Motor neuron (in vitro differentiated cells): ENCODE measurements at places on chromosomes 12 and 14. TPM values are rescaled to one million over a fixed set of nuclear protein-coding genes. Genes with fewer than 3 reads are reported as not detected.

KRT74 gene
- not detected in 2 replicates for total RNA-seq

KRT3 gene
- total RNA-seq = not detected in 2 replicates

DNA sequence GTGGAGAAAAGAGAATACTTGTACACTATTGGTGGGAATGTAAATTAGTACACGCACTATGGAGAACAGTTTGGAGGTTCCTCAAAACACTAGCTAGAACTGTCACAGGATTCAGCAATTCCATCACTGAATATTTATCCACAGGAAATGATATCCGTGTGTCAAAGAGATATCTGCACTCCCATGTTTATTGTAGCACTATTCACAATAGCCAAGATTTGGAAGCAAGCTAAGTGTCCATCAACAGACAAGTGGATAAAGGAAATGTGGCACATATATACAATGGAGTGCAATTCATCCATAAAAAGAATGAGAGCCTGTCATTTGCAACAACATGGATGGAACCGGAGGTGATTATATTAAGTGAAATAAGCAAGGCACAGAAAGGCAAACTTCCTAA is 428.5 kb downstream of the CCDC91 start:
- no peak for ATAC-seq

- ATAC-seq = peak; percentile 69
These were observed 71.8 kb downstream of the BICD1 start for GRCh38 chr12:32178341-32179010.

DNA sequence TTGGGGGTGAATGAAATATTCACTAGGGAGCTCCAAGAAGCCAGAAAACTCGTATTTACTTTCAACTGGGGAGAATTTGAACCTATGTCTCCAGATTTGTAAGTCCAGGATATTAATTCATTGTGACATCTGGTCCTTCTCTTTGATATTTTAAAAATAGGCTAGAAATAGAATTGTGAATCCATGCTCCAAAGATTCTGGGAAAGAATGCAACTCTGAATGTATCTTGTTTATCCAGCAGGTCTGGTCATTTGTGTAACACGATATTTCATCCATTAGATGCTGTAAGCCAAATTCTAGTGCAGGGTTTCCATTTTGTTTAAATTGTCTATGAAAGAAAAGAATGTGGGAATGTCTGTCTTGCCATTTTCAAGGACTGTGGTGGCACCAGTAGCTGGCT is 334.7 kb downstream of the BMP4 start:
- no peak for ATAC-seq

USP15 gene
- 50.8 and 60.9 TPM in 2 replicates for total RNA-seq

DNA sequence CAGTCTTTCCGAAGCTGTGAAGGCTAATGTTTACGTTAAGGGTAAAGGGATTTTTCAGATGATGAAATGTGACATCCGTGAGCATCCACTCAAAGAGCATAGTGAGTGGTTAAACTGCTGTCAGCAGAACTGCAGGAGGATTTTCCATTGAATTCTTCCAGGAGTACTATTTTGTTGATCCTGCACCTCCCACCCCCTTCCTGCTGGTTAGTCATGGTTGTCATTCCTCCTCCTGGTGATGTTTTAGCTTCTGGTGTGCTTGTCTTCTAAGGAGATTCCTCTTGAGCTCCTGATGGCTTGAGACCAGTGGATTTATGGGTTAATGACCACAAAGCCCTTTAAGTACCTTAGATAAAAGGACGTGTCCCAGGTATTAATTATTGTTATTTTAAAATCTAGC is 2.4 kb upstream of the GPRC5D start:
- no peak for ATAC-seq
